ENCODE measurements at places on chromosomes 2 and 18.

DNA sequence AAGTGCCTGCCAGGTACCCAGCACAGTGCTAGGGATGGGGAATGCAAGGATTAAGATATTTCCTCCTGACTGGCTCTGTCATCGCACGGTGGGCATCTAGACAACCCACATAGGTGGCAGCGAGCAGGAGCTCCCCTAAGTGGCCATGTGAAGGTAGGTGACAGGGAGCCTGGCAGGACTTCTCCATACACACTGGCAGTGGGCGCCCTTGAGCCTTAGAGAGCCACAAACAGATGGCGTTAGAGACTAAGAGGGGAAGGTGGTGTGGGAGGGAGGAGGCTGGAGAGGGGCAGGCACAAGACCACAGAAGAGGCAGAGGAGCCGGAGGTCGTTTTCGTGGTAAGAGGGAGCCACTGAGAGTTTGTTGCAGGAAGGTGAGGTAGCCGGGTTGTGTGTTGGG is 15.2 kb downstream of the PRELID3A start:
- peaks cover 6% of the 10 kb centered on the region for H3K27me3 ChIP-seq
- H3K4me3 ChIP-seq: no peak overlapping the region
- H3K36me3 ChIP-seq: no peaks in the 10 kb centered on the region
- no peak for DNase-seq
- no peak overlapping the region for H3K27ac ChIP-seq
- H3K4me1 ChIP-seq: peaks cover 7% of the 10 kb centered on the region

DNA sequence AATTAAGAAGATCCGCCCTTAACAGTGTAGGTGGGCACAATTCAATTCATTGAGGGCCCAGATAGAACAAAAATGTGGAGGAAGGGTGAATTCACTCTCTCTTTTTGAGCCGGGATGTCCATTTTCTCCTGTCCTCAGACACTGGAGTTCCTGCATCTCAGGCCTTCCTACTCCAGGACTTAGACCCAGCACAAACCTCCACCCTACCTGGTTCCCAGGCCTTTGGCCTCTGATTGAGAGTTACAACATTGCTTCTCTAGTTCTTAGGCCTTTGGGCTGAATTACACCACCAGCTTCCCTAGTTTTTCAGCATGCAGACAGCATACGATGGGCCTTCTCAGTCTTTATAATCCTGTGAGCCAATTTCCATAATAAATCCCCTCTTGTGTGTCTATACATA is 87.8 kb upstream of the TMEM17 start:
- no peak overlapping the region for H3K27ac ChIP-seq
- no peaks in the 10 kb centered on the region for H3K4me1 ChIP-seq
- no peak overlapping the region for H3K4me3 ChIP-seq
- no peak for DNase-seq
- no peaks in the 10 kb centered on the region for H3K36me3 ChIP-seq

DNA sequence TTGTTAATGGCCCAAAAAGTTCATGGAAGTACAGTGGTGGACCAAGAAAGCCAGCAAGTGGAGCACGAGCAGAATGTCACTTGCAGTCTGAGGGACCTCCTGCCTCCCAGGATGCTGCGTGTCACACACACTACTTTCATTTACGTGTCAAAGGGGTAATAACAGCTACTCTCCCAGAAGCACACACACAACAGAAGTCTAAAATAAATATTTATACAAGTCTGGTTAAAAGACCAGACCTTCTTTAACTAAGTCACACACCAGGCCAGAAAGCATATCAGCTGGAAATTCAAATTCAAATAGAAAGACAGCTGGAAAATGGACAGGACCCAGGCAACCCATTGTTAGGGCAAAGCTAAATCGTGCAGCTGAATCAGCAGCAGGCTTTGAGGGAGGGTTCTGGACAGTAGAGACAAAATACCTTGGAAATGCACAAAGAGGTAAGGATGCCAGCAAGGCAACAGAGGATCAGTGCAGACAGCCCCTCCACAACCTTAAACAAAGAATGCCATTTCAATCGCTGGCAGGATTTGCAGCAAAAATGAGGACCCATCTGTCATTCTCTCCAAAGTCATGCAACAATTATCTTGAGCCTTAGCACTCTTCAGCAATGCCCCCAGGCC is 160.5 kb downstream of the TMEM163 start:
- H3K27ac ChIP-seq: no peak overlapping the region
- peaks cover 3% of the 10 kb centered on the region for H3K4me1 ChIP-seq
- DNase-seq: no peak

GRCh38 chr2:41294331-41294730 is 753.5 kb upstream of the PKDCC start:
- H3K27ac ChIP-seq: no peak overlapping the region
- H3K4me1 ChIP-seq: no peaks in the 10 kb centered on the region
- no peak for DNase-seq
- no peaks in the 10 kb centered on the region for H3K36me3 ChIP-seq

DNA sequence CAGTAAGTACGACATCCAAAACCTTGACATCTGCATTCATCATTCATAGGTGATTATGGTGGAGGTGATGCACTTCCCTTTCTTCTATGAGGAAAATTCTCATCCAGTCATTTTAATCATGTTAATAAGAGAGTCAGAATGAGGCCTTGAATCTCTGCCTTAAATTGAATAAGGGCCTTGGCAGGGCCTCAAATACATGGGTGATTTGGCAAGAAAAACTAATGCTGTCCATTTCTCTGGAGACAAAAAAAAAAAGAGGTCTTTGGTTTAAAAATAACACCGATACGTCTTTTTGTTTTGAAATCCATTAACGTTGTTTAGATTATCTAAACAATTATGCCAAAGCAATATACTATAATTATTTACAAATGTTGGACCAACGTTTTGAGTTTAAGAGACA is 8.1 kb downstream of the COLEC12 start:
- H3K4me3 ChIP-seq: no peak overlapping the region
- no peaks in the 10 kb centered on the region for H3K36me3 ChIP-seq
- no peak for DNase-seq
- peaks cover 2% of the 10 kb centered on the region for H3K27me3 ChIP-seq
- H3K4me1 ChIP-seq: no peaks in the 10 kb centered on the region

DNA sequence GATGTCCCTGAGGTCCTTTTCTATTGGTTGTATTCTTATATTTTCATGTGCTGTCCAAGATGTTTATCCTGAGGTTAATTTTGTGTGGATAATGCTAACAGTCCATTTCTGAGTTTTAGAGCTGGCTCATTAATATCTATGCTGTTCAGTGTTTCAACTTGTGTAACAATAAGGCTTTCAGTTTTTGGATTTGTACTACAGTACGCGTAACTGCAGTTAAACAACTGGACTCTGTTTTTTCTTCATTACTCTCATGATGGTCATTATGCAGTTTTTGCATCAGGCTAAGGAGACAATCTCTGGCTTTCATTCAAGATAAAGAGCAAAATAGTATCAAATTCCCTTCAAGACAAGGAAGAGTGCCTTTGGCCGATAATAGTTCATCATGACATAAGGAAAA is 1364.8 kb downstream of the DPP10 start:
- H3K27me3 ChIP-seq: no peaks in the 10 kb centered on the region
- no peak overlapping the region for H3K27ac ChIP-seq
- no peaks in the 10 kb centered on the region for H3K4me1 ChIP-seq
- H3K36me3 ChIP-seq: no peaks in the 10 kb centered on the region
- no peak overlapping the region for H3K4me3 ChIP-seq
- no peak for DNase-seq

DNA sequence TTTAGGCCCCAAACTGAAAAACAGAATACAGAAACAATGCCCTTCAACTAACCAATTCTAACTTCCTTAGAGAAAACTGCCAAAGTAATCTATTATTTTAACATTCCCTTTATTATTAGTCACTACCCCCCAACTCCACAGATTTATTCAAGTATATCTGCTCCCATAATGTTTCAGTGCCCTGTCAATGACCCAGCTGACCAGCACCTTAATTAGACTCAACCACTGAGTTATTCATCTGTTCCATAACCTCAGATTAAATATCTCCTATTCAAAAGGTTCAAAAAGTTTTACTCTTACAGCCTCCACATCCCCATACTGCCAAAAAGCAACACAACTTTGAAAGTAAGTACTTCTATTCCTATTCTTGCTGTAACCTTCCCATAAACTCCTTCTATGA is 202.4 kb downstream of the EXOC6B start:
- H3K27ac ChIP-seq: no peak overlapping the region
- H3K4me1 ChIP-seq: peaks cover 16% of the 10 kb centered on the region
- peaks cover 2% of the 10 kb centered on the region for H3K27me3 ChIP-seq
- no peak for DNase-seq

DNA sequence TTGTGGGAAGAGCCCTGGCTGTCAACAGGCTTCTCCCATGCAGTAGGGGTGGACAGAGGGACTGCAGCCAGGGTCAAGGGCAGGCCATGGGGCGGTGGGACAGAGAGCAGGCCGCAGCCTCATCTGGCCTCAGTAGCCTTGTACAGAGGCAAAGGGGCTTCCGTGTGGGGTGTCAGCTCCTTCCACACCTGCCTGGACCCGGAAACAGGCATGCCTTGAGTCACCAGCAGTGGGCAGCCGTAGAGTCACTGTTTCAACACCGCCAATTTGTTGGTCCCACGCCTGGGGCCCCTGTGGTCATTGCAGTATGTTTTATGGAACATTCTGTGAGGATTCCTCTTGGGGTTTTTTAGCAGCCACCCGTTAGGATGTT is 173.0 kb downstream of the SMAD7 start:
- no peak overlapping the region for H3K27ac ChIP-seq
- peaks cover 31% of the 10 kb centered on the region for H3K4me1 ChIP-seq
- peaks cover 7% of the 10 kb centered on the region for H3K36me3 ChIP-seq
- H3K4me3 ChIP-seq: no peak overlapping the region

- peaks cover 19% of the 10 kb centered on the region for H3K4me1 ChIP-seq
- H3K4me3 ChIP-seq: no peak overlapping the region
- H3K27ac ChIP-seq: no peak overlapping the region
- no peaks in the 10 kb centered on the region for H3K36me3 ChIP-seq
These were observed 470.9 kb downstream of the MBD2 start for GRCh38 chr18:53753601-53754000.

- H3K27ac ChIP-seq: peak overlapping the region; percentile 45
- H3K36me3 ChIP-seq: no peaks in the 10 kb centered on the region
- H3K4me3 ChIP-seq: peak overlapping the region; percentile 4
- H3K27me3 ChIP-seq: no peaks in the 10 kb centered on the region
- peaks cover 30% of the 10 kb centered on the region for H3K4me1 ChIP-seq
These were observed 26.8 kb upstream of the SP3 start for GRCh38 chr2:173991856-173992588.

DNA sequence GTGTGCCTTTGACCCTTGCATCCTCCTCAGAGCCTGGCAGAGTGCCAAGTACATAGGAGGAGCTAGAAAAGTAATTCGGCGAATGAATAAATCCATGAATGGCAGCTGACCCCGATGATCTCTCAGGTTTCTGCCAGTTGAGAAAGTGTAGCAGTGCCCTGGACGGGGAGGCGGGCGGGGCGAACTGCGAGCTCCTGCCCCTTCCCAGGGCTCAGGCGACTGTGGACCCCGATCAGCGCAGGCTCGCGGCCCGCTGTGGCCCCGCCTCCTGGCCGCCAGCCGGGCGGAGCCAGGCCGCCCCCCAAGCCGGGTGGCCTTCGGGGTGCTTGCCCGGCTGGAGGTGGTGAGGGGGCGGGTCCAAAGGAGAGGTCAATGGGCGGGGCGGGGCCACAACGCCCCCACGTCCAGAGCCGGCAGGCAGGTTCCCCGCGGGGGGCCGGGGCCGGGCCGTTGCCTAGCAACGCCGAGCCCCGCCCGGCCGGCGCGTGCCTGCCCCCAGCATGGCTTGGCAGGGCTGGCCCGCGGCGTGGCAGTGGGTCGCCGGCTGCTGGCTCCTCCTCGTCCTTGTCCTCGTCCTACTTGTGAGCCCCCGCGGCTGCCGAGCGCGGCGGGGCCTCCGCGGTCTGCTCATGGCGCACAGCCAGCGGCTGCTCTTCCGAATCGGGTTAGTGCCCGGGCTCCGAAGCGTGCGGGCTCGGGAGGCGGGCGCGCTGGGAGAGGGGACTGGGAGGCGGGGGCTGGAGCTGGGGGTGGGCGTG is 30.6 kb upstream of the TMBIM1 start:
- peak; percentile 86 for DNase-seq
- no peaks in the 10 kb centered on the region for H3K36me3 ChIP-seq
- peak overlapping the region; percentile 98 for H3K4me3 ChIP-seq
- H3K4me1 ChIP-seq: peaks cover 36% of the 10 kb centered on the region
- peaks cover 10% of the 10 kb centered on the region for H3K27me3 ChIP-seq
- peak overlapping the region; percentile 76 for H3K27ac ChIP-seq

DNA sequence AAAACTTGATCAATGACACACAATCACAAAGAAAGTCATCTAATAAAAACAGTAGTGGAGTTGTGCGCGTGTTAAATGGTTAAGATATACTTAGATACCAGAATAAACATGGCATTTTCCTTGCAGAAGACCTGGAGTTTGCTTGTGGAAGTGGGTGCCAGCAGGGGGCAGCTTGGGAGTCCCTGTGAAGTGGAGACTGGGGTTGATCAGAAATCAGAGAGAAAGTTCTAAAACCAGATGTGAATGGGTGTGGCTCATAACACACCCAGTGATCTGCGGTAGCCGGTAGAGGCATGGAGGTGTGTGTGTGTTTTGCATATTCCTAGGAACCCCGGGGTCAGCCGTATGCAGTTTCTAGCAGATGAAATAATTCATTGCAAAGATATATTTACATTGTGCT is 300.1 kb upstream of the TRIB2 start:
- no peak for DNase-seq
- H3K36me3 ChIP-seq: no peaks in the 10 kb centered on the region
- no peaks in the 10 kb centered on the region for H3K27me3 ChIP-seq
- H3K4me1 ChIP-seq: no peaks in the 10 kb centered on the region
- no peak overlapping the region for H3K4me3 ChIP-seq

- no peaks in the 10 kb centered on the region for H3K36me3 ChIP-seq
- no peak for DNase-seq
- no peak overlapping the region for H3K27ac ChIP-seq
- H3K27me3 ChIP-seq: peaks cover 5% of the 10 kb centered on the region
- H3K4me3 ChIP-seq: no peak overlapping the region
- H3K4me1 ChIP-seq: no peaks in the 10 kb centered on the region
These were observed 138.9 kb downstream of the LTBP1 start for GRCh38 chr2:33085646-33086045.

DNA sequence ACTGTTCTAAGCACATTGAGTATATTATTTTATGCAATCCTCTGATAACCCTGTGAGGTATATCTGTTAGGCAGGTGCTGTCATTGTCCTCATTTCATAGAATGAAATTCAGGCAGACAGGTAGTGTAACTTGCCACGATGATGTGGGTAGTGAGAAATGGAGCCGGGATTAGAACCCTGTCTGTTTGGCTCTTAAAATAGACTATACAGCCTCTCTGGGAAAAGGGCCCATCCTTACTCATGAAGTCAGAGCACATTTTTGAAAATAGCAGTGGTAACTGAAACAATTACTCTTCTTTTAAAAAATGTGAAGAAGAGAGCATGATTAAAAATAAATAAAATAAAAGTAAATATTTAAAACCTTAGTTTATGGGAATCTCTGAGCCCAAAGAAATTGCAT is 23.0 kb downstream of the FAM171B start:
- H3K4me1 ChIP-seq: peaks cover 52% of the 10 kb centered on the region
- H3K36me3 ChIP-seq: no peaks in the 10 kb centered on the region
- peak overlapping the region; percentile 56 for H3K4me3 ChIP-seq
- no peaks in the 10 kb centered on the region for H3K27me3 ChIP-seq

- no peaks in the 10 kb centered on the region for H3K4me1 ChIP-seq
- H3K4me3 ChIP-seq: no peak overlapping the region
- H3K27me3 ChIP-seq: no peaks in the 10 kb centered on the region
- DNase-seq: no peak
- H3K27ac ChIP-seq: no peak overlapping the region
- H3K36me3 ChIP-seq: peaks cover 7% of the 10 kb centered on the region
These were observed 6.6 kb downstream of the TRAF3IP1 start for GRCh38 chr2:238326801-238327365.
